Stimulated activated CD8-positive, alpha-beta memory T cell treated with anti-CD3 and anti-CD28 coated beads, Interleukin-7, amount 100 ng/mL, for 24 hours (primary cell): ENCODE measurements at places on chromosomes 2 and 18.

- no peak for DNase-seq
These were observed 46.9 kb downstream of the LNPK start for GRCh38 chr2:175955136-175955535.

- DNase-seq: peak; percentile 9
These were observed 122.8 kb downstream of the LYPD1 start for GRCh38 chr2:132547090-132547687.

GRCh38 chr2:65746931-65747675, 314.7 kb upstream of the SPRED2 start:
- DNase-seq: no peak

DNA sequence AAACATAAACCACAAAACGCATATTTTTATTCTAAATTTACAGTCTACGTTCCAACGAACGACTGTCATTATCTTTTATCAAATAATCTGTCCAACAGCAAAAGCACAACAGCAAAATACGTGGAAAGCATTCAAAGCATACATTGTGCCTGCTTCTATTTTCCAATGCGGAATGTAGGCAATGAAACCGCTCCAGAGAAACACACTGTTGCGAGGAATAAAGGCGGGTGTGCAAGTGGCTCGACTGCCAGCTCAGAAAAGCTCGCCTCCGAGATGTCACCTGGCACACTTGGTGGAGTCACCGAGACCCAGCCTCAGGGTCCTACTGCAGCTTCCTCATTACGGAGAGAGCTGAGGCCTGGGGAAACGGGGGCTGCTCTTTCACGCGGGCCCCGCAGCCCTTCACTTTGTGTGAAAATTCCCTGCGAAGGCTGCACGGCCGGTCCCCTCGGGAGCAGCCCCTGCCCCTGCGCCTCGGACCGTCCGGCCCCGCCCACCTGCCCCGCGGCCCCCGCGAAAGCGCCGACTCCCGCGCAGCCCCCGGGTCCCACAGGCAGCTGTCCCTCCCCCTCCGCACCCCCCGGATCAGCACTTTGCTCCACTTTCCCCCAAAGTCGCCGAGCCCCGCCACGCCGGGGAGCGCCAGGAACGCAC, 752 bp downstream of the MGAT4A start:
- DNase-seq: peak; percentile 15

DNA sequence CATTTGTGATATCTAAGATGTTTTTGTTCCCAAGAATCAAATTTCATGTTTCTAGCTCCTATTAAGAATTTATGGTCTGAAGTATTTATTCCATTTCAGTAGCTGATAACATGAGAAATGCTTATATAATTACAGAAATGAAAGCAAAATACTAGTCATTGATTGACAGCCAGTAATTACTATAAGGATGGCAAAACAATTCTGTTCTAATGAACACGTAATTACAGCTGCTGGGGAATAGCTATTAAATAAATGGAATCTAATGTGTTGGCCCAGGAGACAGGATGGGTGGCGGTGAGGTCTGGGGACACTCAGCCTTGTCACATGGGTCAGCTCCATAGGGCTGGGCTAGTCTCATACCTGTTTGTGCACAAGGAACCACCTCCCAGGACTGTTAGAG, 263.5 kb downstream of the FHOD3 start:
- DNase-seq: no peak

DNA sequence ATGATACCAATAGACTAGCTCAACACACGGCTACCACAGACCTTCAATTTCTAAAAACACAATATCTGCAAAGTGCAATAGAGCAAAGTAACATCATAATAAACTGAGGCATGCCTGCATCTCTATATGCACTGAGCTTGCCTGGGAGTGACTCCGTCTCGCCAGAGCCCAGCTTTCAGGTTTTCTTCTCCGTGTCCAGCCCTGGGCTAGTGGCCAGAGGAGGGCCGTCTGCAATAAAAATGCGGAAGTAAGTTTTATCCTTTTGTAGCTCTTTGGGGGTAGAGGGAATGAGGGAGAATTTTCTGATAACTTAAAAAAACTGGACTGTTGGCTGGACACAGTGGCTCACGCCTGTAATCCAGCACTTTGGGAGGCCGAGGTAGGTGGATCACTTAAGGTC, 41.0 kb upstream of the GPR17 start:
- no peak for DNase-seq

DNA sequence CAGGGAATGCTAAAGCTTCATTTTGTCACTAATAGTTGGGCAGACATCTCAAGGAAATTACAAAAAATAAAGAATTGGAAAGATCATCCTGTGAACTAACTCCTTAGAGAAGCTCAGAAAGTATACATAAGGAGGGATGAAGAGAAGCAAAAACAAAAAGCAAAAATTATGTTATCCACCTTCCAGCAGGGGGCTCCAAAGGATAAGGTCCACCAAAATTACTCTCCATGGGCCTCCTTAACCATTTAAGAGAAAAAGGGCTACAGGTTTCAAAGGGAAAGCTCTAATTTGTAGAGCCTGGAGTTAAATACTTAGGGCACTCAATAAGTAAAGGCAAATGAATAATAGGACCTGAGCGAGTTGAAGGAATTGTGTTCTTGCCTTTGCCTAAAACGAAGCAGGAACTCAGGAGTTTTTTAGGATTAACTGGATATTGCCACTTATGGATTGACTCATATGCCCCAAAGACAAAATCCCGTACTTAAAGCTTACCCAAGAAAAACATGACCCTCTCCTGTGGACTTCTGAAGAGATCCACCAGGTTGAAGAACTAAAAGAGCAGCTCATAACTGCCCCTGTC, 1167.9 kb downstream of the DSC3 start:
- DNase-seq: no peak

- DNase-seq: peak; percentile 27
These were observed 8.9 kb downstream of the TNS1 start for GRCh38 chr2:217993817-217994463.

DNA sequence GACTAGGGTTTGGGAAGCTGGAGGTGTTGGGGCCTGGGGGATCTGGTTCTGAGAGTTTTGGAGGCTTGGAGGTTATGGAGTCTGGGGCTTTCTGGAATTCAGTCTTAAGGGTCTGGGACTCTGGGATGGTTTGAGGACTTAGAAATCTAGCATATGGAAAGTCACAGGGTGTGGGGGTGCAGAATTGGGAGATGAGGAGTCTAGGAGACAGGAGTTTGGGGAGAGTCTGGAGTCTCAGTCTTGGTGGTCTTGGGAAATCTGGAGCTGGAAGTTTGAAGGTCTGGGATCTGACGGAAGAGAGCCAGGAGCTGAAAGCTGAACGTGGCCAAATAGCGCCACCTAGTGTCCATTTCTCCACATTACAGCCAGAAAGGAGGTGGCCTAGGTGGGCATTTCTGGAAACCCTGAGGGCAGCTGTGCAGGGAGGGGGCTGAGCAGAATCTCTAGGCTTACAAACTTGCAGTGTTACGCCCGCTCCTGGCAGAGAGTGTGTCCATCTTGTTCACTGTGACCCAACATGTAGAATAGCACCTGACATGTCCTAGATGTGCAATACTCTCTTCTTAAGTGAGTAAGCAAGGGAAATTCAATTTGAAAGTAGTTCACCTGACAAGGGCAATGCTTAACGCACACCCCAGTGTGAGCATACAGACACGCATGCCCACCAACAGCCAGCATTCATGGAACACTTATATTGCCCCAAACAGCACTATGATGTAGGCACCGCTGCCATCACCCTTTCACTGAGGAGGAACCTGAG, 204.8 kb downstream of the TFCP2L1 start:
- DNase-seq: peak; percentile 8

- no peak for DNase-seq
These were observed 137.7 kb upstream of the TRIB2 start for GRCh38 chr2:12579018-12579417.
